Activated CD8-positive, alpha-beta T cell treated with anti-CD3 and anti-CD28 coated beads, Interleukin-2, amount 10 ng/mL, durations not matched to agents 7 days and 5 days (primary cell): ENCODE measurements at places on chromosomes 6 and 20.
A peak's percentile ranks its signal among the peaks of the same experiment; 100 is the strongest.

DNA sequence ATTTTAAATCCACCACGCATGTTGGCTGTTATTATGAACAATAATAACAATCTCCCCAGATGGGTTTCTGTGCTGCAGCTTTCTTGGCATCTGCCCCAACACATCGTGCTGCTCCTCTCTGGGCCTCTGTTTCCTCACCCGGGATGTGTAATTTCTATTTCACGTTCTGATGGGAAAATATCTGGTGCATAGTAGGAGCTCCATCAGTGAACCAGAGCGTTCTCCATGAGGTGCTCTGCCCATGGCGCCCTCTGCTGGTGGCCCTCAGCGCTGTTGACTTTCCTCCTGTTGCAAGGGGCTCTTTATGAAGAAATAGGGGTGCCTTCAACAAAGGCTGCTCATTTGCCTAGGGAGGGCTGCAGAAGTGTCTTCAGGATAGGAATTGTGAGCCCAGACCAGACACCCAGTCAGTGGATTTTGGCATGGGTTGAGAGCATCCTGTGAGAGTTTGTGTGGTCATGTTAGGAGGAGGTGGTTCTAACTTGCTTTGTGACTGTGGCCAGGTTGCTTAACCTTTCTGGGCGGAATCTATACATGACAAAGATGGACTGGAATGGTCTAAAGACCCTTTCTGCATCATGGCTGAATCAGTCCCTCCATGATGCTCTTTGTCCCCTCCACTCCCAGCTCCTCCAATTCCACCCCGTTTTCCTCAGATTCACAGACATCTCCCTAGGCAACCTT, 8.1 kb downstream of the SCRT2 start:
- peak; percentile 75 for DNase-seq
- H3K27me3 ChIP-seq = peaks cover 50% of the 10 kb centered on the region
- peaks cover 1% of the 10 kb centered on the region for H3K36me3 ChIP-seq
- H3K27ac ChIP-seq = no peak overlapping the region
- no peak overlapping the region for H3K4me3 ChIP-seq
- H3K4me1 ChIP-seq = peaks cover 18% of the 10 kb centered on the region

DNA sequence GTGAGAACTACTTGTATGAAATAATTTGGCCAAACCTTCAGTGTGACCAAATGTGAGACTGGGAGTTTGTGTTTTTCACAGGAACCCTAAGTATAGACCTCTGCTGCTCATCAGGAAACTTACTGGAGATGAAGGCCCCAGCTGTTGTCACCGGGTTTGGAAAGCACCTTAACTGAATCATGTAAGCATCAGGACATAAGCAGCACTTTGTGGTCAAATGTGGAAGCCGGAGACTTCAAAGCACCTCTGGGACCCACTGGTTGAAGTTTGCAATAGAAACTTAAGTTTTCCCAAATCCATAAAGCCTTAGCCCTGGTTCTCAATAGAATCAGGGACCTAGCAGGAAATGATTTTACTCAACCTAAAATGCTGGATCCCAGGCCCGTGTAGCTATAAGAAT, 14.3 kb downstream of the TTPAL start:
- peaks cover 53% of the 10 kb centered on the region for H3K36me3 ChIP-seq
- no peak overlapping the region for H3K27ac ChIP-seq
- H3K4me3 ChIP-seq = no peak overlapping the region
- H3K4me1 ChIP-seq = peaks cover 18% of the 10 kb centered on the region
- no peak for DNase-seq
- H3K27me3 ChIP-seq = no peaks in the 10 kb centered on the region

DNA sequence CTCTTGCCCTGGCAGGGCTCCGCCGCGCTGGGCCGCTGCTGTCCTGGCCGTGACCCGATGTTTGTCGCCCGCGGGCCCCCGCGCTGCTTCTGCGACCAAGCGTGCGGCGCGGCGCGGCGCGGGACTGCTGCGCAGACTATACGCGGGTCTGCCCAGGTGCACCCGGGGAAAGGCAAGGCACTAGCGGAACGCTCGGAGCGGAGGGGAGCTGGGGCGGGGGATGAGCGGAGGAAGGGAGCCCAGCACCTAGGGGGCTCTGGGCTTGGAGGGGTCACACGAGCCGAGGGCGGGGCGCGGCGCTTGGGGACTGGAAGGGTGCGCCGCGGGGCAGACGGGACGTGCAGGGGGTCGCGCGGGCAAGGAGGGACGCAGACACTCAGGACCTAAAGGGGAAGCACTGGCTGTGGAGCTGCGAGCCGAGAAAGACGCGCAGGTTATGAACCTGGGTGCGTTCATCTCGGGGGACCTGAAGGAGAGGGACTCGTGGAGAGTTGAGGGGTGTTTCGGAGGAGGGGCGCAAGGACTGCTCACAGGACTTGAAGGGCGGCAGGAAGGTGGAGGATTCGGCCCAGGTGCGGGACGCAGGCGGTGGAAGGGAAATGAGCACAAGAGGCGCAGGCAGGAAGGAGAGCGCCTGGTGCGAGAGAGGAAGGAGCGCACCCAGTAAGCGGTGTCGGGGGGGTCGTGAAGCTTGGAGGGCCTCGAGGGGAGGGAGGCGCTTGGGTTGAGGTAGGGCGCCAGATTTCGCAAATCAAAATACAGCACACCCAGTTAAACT, 40.8 kb upstream of the ZNFX1 start:
- DNase-seq = peak; percentile 41
- no peak overlapping the region for H3K27ac ChIP-seq
- H3K4me1 ChIP-seq = peaks cover 22% of the 10 kb centered on the region
- no peaks in the 10 kb centered on the region for H3K36me3 ChIP-seq

DNA sequence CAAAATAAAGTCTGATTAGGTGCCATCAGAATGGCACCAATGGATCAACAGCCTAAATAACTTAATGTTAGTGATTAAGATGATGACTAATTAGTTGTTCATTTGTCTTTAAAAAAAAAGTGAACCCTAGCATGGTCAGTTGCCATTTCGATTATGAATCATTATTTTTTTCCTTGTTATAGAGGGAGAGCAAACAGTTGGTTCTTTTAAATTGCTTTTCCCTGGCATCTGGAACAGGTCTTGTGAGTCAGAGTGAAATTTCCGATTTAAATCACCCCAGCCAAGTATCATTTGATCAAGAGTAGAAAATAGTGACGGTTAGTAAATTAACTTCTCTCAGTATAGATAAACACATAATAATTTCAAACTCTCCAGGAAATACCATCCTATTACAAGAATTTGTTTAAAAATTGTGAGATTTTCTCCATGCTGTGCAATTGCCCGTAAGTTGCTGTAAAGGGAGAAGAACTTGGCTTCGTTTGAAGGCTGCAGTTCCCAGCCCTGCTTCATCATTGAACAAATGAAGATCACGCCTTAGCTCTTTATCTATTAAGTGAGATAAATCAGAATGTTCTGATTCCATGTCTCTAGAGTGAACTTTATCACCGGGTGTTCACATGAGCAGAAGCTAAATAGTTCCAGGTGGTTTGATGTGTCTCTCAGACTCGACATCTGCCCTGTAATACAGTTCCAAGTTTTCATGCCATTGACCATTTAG, 741.3 kb downstream of the DOK5 start:
- no peaks in the 10 kb centered on the region for H3K36me3 ChIP-seq
- no peaks in the 10 kb centered on the region for H3K4me1 ChIP-seq
- no peak overlapping the region for H3K27ac ChIP-seq
- no peak for DNase-seq
- H3K4me3 ChIP-seq = no peak overlapping the region
- no peaks in the 10 kb centered on the region for H3K27me3 ChIP-seq

- no peak overlapping the region for H3K27ac ChIP-seq
- peaks cover 10% of the 10 kb centered on the region for H3K4me1 ChIP-seq
- no peak overlapping the region for H3K4me3 ChIP-seq
- H3K27me3 ChIP-seq = peaks cover 4% of the 10 kb centered on the region
- no peaks in the 10 kb centered on the region for H3K36me3 ChIP-seq
These were observed 169.4 kb downstream of the NRN1 start for GRCh38 chr6:5837323-5837722.

- no peak overlapping the region for H3K27ac ChIP-seq
- no peak for DNase-seq
- H3K4me1 ChIP-seq = no peaks in the 10 kb centered on the region
- H3K36me3 ChIP-seq = no peaks in the 10 kb centered on the region
- H3K4me3 ChIP-seq = no peak overlapping the region
These were observed 12.4 kb upstream of the KIF25 start for GRCh38 chr6:167984876-167985604.

DNA sequence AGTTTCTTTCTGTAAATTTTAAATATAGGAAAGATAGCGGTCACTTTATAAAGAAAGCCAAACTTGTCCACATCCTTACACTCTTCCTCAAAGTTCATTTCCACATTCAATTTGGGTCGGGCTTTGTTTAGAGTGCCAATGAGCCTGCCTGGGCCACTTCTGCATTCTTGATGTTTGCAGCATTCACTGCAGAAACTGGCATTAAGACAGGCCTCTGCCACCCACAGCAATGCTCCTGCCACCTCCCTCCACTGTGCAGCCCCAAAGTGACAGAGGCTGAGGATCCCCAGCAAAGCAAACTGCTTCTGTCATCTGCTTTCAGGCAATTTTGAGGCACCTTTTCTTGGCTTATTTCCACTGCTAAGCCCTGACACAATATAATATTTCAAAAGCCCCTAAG, 61.2 kb downstream of the TNFAIP3 start:
- H3K36me3 ChIP-seq = peaks cover 2% of the 10 kb centered on the region
- no peak for DNase-seq
- H3K27me3 ChIP-seq = no peaks in the 10 kb centered on the region
